ENCODE measurements at places on chromosomes 1 and 21. TPM values are rescaled to one million over a fixed set of nuclear protein-coding genes. Genes with fewer than 3 reads are reported as not detected.

Gene NBPF4
- not detected for polyA plus RNA-seq

Gene SLC1A7
- polyA plus RNA-seq, result not detected

Gene KIAA0040
- polyA plus RNA-seq, result 53.1 TPM

Gene LCE1F
- polyA plus RNA-seq, result not detected

Gene RAD54L
- polyA plus RNA-seq, result not detected

Gene PKLR
- not detected for polyA plus RNA-seq

Gene CFHR4
- not detected for polyA plus RNA-seq

Gene TNFRSF18
- polyA plus RNA-seq, result 29.3 TPM

- H3K36me3 ChIP-seq, result no peaks in the 10 kb centered on the region
- H3K27ac ChIP-seq, result no peak overlapping the region
- H3K4me1 ChIP-seq, result no peaks in the 10 kb centered on the region
- no peak for DNase-seq
These were observed 92.0 kb downstream of the USH2A start for GRCh38 chr1:216331211-216331610.

DNA sequence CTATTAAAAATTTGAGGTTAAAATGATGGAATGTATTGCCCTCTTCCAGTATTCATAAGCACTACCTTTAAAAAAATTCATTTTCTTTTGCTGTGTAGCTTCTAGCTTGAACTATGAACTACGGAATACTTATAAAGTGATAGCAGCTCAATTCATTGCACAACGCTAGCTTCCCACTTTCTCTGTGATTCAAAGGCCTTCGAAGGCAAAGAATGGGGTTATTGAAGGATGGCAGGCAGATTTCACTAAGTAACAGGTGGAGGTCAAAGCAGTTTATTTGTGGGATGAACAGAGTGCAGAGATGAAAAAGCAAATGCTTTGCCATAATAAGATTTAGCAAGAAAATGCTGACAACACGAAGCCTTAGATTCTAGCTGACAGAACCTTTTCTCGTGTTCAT lies 290.6 kb downstream of the NFIA start:
- no peaks in the 10 kb centered on the region for H3K36me3 ChIP-seq
- no peaks in the 10 kb centered on the region for H3K27me3 ChIP-seq
- no peaks in the 10 kb centered on the region for H3K4me1 ChIP-seq
- H3K27ac ChIP-seq, result no peak overlapping the region
- DNase-seq, result no peak

- no peaks in the 10 kb centered on the region for H3K36me3 ChIP-seq
- no peak overlapping the region for H3K27ac ChIP-seq
- no peaks in the 10 kb centered on the region for H3K4me1 ChIP-seq
- DNase-seq, result no peak
- no peak overlapping the region for H3K4me3 ChIP-seq
- no peaks in the 10 kb centered on the region for H3K27me3 ChIP-seq
These were observed 68.6 kb downstream of the SIPA1L2 start for GRCh38 chr1:232561381-232561780.

- no peaks in the 10 kb centered on the region for H3K27me3 ChIP-seq
- H3K36me3 ChIP-seq, result no peaks in the 10 kb centered on the region
- no peak for DNase-seq
- no peaks in the 10 kb centered on the region for H3K4me1 ChIP-seq
- no peak overlapping the region for H3K4me3 ChIP-seq
These were observed 11.2 kb downstream of the ALG14 start for GRCh38 chr1:95061445-95062006.

DNA sequence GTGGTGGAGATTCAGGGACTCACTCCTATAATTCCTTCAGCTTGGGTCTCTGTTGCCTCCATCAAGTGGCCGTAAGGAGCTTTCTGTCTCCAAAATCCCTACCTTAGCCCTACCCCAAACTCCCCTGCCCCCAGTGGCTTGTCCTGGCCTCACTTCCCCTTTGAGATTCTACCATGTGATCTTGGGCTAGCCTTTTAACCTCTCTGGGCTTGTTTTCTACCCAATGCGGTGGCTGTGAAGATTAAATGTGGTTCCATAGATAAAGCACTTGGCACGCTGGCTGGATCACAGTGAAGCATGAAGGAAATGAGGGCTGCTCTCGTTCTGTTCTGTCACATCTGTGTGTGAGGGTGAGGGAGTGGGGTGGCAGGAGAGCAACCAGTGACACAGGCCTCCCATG lies 43.6 kb downstream of the FAAH start:
- no peak overlapping the region for H3K27ac ChIP-seq
- DNase-seq, result no peak
- no peaks in the 10 kb centered on the region for H3K36me3 ChIP-seq

GRCh38 chr21:34348890-34349519 lies 14.8 kb upstream of the KCNE2 start:
- no peaks in the 10 kb centered on the region for H3K4me1 ChIP-seq
- no peak overlapping the region for H3K27ac ChIP-seq
- no peak for DNase-seq
- H3K36me3 ChIP-seq, result no peaks in the 10 kb centered on the region
- no peak overlapping the region for H3K4me3 ChIP-seq

DNA sequence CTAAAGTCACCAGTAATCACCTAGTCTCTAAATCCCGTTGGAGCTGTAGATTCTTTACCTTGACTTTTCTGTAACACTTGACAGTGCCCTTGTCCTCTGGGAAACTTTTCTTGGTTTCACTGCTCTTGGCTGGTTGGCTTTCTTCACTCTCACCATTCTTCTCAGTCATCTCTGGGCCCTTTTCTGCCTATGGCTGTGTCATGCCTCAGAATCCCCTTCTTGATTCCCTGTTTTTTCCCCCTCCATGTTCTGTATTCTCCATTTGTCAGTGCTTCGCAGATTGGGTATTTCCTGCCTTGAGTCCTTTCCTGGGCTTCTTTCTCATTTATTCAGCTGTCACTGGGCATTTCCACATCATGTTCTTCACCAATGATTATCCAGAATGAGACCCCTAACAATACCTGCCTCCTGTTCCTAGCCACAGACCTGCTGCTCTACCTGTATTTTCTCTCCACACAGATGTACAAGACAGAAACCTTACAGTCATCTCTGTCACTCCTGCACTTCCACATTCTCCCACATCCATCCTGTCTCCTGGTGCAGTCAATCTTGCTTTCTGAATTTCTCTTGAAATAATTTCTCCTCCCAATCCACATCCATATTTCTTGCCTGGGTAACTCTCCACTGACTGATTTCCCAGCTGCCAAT lies 14.7 kb downstream of the UCK2 start:
- peak overlapping the region; percentile 49 for H3K4me3 ChIP-seq
- H3K27ac ChIP-seq, result no peak overlapping the region
- no peaks in the 10 kb centered on the region for H3K36me3 ChIP-seq
- DNase-seq, result no peak

GRCh38 chr1:178183796-178184195 lies 89.9 kb downstream of the RASAL2 start:
- H3K27ac ChIP-seq, result no peak overlapping the region
- no peaks in the 10 kb centered on the region for H3K36me3 ChIP-seq
- no peaks in the 10 kb centered on the region for H3K4me1 ChIP-seq
- H3K4me3 ChIP-seq, result no peak overlapping the region
- no peak for DNase-seq
- no peaks in the 10 kb centered on the region for H3K27me3 ChIP-seq

DNA sequence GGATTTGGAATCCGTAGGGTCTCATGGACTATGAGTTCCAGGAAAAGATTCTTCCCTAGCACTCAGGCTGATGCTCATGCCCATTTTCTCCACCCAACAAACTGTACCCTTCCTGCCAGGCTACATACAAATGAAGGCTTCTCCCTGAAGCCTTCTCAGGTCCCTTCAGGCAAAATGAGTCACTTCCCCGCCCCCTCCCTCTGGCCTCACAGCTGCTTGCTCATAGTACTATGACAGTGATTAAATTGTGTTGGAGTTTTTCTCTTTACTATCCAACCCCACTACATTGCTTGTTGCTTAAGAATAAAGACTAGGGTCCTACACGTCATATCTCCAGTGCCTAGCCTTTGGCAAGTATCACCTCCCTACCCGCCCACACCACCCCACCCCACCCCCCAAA lies 207.6 kb upstream of the NFIA start:
- no peaks in the 10 kb centered on the region for H3K36me3 ChIP-seq
- H3K27me3 ChIP-seq, result no peaks in the 10 kb centered on the region
- H3K4me1 ChIP-seq, result no peaks in the 10 kb centered on the region
- no peak overlapping the region for H3K27ac ChIP-seq
- no peak overlapping the region for H3K4me3 ChIP-seq

- H3K36me3 ChIP-seq, result no peaks in the 10 kb centered on the region
- H3K27ac ChIP-seq, result no peak overlapping the region
- no peaks in the 10 kb centered on the region for H3K27me3 ChIP-seq
- no peak for DNase-seq
These were observed 898.3 kb upstream of the B3GALT2 start for GRCh38 chr1:194084755-194085154.

DNA sequence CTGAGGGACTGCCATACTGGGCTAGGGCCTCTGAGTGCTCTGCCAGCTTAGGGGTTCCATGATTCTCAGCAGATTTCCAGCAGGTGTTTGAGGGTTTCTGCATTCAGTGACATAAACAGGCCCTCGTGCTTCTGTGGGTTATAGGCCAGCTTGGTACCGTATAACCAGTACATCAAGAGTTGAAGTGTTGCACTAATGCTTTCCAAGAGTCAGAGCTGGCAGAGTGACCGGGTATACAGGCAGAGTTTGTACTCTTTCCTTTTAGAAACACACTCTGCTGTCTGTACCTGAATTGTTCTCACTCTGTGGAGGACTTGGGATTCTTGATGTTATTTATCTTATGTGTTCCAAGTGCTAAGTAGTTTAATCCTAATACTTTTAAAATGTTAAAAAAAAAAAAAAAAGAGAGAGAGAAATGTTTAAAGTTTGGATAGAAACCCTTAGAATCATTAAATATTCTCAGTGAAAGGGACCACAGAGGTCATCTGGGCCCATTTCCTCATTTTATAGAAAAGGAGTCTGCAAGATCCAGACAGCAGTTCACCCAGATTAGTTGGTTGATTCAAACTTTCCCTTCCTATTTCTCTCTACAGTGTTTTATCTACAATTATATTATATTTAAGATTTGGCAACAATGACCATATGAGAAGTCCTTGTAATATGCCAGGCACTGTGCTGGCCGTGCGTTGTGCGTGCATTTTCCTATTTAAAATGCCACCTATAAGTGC lies 325.8 kb downstream of the KIF26B start:
- H3K27me3 ChIP-seq, result no peaks in the 10 kb centered on the region
- no peak overlapping the region for H3K27ac ChIP-seq
- DNase-seq, result no peak

- H3K27me3 ChIP-seq, result no peaks in the 10 kb centered on the region
- peaks cover 36% of the 10 kb centered on the region for H3K36me3 ChIP-seq
- H3K27ac ChIP-seq, result no peak overlapping the region
- peaks cover 48% of the 10 kb centered on the region for H3K4me1 ChIP-seq
These were observed 167.7 kb downstream of the RUNX1 start for GRCh38 chr21:34881421-34881820.

DNA sequence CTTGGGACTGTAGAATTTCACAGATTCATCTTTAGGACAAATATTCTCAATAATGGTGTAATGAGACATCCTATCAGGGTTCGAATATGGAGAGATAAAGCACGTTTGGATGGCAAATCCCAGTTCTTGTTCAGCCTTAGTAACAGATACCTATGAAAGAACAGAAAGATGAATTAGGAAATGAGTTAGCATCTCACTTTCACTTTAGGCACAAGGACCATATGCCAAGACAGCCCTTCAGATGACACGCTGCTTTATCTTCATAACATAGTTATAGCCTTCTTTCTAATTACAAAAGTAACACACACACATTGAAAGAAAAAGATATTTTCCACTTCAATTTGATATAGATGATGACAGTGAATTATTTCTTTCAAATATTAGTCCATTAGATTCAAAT lies 173.6 kb downstream of the TGFBR3 start:
- no peaks in the 10 kb centered on the region for H3K4me1 ChIP-seq
- no peak overlapping the region for H3K4me3 ChIP-seq
- no peaks in the 10 kb centered on the region for H3K27me3 ChIP-seq
- no peak overlapping the region for H3K27ac ChIP-seq
- H3K36me3 ChIP-seq, result peaks cover 48% of the 10 kb centered on the region

- no peak for DNase-seq
- H3K4me3 ChIP-seq, result no peak overlapping the region
- H3K4me1 ChIP-seq, result no peaks in the 10 kb centered on the region
- H3K36me3 ChIP-seq, result peaks cover 50% of the 10 kb centered on the region
- H3K27ac ChIP-seq, result no peak overlapping the region
- H3K27me3 ChIP-seq, result no peaks in the 10 kb centered on the region
These were observed 88.2 kb downstream of the IARS2 start for GRCh38 chr1:220182111-220182510.

DNA sequence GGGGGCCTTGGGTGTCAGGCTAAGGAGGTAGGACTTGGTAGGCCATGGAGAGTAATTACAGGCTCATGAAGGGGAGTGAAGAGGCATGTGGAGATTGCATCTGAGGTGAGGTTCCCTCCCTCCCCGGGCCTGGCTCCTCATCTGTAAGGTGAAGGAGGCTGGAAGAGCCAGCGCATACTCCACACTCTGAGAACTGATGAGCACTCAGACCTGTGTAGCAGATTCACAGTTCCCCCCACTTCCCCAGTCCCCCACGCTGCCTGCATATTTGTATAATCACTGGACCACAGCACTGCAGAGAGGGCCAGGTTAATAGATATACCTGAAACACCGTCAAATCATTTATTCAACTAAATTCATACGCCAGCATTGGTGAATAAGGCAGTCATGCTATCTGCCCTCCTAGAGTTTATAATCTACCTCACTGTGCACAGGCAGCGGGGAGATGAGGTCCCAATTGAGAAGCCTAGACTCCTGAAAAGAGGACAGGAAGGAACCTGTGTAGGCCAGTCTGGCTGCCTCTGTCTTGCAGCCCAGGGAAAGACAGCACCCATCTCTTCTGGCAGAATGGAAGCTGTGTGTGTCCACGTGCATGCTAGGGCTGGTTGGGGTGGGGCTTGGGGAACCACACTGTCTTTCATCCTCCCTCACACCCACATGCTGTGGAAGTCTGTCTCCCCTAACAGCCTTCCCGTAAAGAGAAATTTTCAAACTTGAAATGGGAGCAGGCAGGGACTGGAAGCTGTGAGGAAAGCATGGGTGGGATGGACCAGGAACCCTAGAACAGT lies 110.6 kb upstream of the ATP1A1 start:
- no peak overlapping the region for H3K4me3 ChIP-seq
- H3K4me1 ChIP-seq, result no peaks in the 10 kb centered on the region
- no peaks in the 10 kb centered on the region for H3K27me3 ChIP-seq
- no peak overlapping the region for H3K27ac ChIP-seq

DNA sequence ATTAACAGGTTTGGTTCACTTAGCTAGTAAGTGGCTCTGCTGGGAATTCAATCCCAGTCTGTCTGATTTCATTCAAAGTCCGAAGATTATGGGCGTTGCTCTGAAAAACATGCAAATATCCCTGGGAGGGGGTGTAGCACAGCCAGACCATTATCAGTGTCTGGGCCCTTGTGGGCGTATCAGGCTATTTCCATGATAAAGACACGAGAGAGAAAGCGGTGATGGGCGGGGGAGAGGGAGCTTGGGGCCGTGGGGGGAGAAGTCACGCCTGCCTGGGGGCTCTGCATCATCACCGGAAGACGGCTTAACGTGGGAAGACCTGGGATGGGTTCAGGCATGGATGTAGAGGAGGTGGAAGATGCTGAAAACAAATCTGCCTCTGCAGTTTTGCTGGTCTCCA lies 25.8 kb downstream of the IL6R start:
- peaks cover 78% of the 10 kb centered on the region for H3K36me3 ChIP-seq
- DNase-seq, result no peak
- H3K4me3 ChIP-seq, result no peak overlapping the region

All from CD4-positive, CD25-positive, alpha-beta regulatory T cell (primary cell).